ENCODE measurements at places on chromosomes 12 and 14.

- DNase-seq = no peak
Observed at GRCh38 chr14:69226736-69227135, 33.2 kb upstream of the GALNT16 start.

DNA sequence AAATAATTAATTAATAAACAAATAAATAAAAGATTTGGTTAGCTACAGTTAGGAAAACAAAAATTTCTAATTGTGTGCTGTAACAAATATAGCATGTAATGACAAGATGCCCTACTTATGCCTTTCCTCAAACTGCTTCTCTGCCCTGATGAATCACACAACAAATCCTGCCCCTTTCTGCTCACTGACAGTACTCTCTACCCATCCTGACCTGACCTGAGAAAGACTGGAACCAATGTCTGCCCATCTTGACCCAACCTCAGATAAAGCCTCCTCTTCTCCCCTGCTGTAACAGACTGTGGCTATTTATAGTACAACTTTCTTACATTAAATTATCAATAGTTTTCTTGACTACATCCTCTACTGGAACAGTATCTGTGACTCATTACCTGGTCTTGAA, 43.7 kb downstream of the PPP1R13B start:
- DNase-seq = no peak

GRCh38 chr12:118611295-118611694, 234.9 kb downstream of the SUDS3 start:
- DNase-seq = no peak

DNA sequence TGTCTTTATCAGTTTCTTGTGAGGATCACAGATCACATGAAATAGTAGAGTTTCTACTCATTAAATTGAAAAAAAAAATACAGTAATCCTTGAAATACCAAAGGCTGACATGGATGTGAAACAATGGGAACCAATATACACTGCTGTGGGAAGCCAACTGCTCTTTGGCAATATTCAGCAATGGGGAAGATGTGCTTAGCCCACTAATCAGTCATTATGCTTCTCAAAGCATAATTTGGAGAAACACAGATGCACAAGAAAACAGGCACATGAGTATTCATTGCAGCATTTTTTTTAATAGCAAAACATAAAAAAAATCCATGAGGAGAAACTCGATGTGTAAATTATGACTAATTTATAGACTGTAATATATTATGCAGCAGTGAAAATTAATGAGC, 40.6 kb downstream of the A2M start:
- DNase-seq = no peak

DNA sequence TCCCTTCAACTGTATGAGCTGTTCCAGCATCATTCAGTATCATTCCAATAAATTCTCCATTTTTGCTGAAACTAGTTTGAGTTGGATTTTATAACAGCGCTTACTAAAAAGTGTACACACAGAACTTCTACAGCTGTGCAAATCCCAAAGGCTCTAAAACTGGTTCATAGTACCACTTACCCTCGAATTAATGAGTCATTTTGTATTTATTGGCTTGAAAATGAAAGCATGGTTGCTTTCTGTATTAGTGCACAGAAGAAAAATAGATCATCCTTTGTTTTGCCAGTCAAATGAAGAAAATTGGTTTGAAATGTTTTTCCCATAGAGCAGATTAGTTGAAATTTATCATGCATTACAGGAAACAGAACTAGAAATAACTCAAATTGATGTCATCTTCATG, 268.3 kb upstream of the CPNE8 start:
- DNase-seq = no peak

DNA sequence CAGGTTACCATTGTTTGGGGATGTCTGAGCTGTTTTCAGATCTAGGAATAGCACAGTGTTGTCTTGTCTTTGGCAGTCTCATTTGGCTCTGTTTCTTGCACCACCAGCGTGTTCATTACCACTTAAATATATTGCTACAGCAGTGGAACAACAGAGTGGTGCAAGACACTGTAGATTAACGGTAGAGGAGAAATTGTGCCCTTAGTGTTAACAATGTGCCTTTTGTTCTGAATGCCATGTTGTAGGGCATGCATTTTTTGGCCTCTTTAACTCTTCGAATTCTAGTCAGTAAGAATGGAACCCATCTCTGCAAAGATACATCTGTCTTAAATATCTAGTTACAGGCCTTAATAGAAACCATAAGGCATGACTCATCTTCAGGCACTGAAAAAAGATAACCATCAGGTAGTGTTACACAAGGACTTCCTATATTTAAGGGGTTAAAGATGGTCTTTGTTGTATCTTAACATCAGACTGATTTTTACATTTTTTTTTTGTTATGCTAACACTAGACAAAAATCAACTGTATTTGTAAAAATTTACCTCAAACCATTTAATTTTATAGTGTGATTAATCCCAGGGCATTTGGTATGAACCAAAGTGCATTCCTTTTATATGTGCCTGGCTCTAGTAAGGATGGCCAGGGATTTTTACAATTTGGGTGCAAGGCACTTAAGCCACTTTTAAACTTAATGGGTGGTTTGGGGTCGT, 12.9 kb downstream of the DYRK2 start:
- no peak for DNase-seq

GRCh38 chr12:124259154-124260066, 35.5 kb upstream of the RFLNA start:
- no peak for DNase-seq

- peak; percentile 83 for DNase-seq
Observed at GRCh38 chr12:51307655-51308593, 16.1 kb downstream of the BIN2 start.

DNA sequence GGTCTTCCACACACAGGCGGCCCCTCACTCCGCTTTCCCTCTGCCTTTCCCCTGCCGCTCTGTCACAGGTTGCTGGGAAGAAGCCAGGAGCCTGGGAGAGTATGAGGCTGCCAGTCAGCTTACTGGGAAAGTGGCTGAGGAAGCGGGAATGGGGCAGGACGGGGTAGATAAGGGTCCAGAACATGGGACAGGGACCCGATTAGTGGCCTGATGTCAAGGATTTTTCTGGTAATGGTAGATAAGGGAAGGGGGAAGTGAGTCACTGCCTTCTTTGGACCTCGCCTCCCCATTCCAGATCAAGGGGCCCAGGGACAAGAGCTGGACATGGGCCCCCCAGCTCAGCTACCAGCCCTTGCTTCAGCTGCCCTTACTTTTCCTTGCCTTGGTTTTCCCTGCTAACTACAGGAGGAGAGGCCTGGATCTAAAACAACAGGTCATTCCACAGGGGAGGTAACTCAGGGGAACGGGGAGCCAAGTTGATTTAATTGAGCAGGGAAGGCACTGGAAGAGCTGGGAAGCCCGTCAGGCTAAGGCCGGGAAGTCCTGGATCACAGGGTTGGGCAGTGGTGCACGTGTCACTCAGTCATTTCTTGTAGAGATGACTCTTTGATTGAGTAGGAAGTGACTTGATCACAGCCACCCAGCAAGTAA, 3.5 kb upstream of the LPAR5 start:
- no peak for DNase-seq

- peak; percentile 32 for DNase-seq
Observed at GRCh38 chr14:39107591-39107996, 4.6 kb upstream of the SEC23A start.

- no peak for DNase-seq
Observed at GRCh38 chr14:99137001-99137700, 134.8 kb downstream of the BCL11B start.

GRCh38 chr14:90523544-90523943, 126.7 kb downstream of the CALM1 start:
- no peak for DNase-seq

- DNase-seq = no peak
Observed at GRCh38 chr12:120737557-120738251, 12.1 kb downstream of the ACADS start.

DNA sequence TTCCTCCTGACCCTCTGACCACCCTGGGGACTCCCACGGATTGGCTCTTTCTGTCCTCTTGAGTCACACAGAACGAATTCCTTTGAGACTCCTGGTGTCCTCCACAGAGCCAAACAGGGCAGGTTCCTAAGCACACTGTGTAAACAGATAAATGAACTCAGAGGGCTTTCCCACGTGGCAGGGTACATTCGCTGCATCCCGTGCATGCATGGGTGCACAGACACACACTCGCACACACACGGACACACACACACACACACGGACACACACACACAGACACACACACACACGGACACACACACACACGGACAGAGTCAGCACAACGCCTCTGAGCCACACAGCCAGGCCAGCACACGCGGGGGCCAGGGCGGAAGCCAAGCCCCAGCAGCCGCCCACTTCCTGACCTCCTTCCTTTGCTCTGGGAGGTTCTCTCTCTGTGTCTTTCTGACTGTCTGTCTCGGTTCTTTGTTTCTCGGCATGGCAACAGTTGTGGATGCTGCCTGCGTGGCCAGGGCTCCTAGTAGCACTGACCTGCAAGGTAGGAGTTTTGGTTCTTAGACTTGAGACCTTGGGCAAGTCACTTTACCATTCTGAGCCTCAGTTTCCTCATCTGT, 706 bp downstream of the CRACR2A start:
- no peak for DNase-seq

DNA sequence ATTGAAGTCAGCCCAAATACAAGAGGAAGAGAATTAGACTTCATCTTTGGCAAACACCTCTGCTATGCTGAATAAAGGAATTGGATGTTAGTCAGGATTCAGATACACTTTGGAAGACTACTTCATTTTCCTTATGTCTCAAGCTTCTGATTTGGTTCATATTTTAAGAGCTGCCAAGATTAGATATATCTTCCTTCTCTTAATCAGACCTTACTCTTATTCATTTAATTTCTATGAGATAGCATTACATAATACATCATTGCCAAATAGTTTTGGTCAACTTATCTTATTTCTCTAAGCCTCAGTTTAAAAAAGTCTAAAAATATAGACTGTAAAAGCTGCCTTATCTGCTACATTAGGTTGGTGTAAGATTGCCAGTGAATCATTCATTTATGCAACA, 330.6 kb upstream of the NAV3 start:
- DNase-seq = no peak
